ENCODE measurements at places on chromosomes 6 and 20.

DNA sequence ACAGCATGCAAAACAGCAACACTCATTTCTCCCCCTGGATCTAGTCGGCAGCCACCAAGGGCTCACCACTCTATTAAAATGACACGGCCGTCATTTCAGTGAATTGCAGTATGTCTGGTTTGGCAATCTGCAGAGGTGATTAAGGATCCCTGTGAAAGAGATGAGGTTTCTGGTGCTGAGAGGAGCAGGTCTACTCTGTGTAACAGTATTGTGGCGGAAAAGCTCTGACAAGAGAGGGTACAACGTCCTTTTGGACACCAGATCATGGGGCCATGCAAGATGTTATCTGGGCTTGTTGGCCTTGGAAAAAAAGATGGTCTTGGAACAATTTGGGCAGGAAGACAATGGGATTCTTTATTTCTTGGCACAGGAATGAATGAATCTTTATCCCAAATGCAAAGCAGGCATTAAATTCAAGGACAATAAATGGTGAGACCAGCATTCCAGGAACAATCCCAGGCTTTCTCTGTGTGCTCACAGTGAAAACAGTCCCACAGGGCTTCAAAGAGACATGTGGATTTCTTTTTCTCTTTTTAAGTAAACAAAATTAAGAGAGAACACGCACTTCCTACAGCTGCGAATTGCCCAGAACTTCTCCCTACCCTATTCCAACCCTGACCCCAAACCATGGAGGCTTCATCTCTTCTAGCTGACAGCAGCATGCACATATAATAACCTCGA, 33.7 kb upstream of the ADGRF1 start:
- no peak for DNase-seq

GRCh38 chr20:9963029-9963428, 71.8 kb upstream of the ANKEF1 start:
- no peak for DNase-seq

DNA sequence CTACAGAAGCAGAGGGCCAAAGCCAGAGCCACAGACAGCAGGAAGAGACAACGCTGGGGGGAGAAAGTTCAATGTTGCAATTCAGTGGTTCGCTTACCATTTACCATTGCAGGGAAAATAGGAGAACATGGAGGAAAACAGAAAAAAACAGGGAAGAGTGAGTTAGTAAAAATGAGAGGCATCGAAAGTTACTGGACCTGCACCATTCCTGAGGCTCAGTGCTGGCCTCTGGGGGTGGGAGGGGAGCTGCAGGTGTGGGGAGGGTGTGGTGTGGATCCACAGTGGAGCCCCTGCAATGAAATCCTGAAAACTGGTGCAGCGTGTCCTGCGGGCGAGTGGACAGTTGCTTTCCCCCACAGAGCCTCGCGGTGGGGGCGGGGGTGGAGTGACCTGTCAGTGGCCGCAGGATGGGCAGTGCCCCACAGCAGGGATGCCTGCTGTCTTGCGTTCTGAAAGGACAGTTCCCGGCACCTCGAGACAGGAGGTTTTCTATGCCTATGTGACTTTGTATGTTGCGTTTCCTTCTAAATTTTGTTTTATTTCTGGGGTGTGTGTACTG, 5.7 kb downstream of the TMEM181 start:
- no peak for DNase-seq

GRCh38 chr6:157978021-157978783, 3.5 kb upstream of the SYNJ2 start:
- no peak for DNase-seq

DNA sequence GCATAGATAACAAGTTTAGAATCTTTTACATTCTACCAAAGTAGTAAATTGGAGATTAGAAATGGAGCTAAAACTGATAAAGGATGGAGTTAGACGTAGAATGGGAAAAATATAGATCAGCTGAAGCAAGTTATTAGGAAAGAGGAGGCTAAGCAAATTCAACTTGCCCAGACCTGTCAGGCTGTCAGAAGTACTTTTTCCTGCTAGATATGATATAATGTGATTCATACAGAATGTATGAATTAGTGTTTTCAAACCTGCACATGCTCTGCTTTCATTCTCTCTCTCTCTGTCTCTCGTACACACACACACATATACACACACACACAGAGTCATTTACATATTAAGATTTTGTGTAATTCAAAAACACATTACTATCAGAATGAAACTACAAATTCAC, 133.2 kb upstream of the HDGFL1 start:
- no peak for DNase-seq

GRCh38 chr20:40718982-40719729, 30.1 kb upstream of the MAFB start:
- no peak for DNase-seq

GRCh38 chr6:64220801-64221200, 585.2 kb downstream of the PHF3 start:
- no peak for DNase-seq

DNA sequence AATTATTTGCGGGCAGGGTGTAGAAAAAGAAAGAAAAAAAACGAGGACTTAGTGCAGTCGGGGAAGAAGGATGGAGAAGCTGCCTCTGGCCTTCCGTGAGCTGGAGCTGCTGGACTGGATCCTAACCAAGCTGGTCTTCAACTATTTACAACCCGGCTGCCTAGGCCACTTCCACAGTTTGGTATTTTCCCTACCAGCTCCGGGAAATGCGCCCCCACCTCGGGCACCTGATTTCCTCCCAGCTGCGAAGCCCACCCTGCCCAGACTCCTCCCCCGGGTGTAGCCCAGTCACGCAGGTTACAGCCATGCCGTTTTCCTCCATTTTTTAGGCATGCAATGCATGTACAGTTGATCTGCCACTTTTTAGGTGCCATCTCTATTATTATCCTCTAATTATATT, 21.2 kb downstream of the THEMIS start:
- no peak for DNase-seq

DNA sequence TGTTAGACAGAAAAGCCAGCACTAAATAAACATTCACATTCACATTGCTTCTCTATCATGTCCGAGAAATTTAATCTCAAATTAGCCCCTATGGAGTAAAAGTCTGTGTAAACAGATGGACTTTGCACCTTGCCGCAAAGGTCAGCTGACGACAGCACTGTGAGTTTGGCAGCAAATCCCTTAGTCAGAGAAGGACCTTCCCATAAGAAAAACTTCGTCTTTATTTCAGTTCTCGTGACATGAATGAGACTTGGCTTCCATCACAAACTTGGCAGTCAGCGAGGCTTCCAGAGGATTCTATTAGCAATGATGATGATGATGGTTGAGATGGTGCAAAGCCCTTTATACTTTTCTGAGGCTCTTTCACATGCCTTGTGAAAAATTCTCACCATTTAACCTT, 133.7 kb upstream of the IFNGR1 start:
- DNase-seq: no peak

DNA sequence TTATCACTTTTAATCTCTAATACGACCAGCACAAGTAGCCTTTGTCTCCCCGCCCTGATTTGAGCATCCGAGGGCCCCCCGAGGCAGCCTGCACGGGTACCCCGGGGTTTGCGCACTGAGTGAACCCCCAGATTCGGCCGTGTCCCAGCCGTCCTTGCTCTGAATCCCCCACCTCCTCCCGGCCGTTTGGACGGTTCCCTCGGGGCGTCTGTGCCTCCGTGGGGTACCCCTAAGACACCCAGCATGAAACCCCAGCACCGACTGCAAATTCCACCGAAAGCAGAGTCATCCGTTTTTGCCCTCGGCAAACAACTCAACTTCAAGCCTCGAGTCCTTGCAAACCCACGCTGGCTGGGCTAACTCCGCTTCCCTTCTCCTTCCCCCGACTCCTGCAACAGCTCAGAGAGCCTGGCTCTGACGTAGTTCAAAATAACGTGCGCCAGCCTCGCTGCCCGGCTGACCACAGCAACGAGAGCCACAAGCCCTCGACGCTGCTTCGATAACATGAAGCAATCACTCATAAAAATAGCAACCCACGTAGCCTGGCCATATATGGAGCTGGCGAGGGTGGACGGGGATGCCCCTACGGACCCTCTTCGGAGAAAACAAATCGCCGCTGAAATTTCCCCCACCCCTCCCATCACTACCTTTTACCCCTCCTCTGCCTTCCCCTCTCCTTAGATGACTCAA, 764 bp upstream of the SNAP25 start:
- DNase-seq: peak; percentile 65

DNA sequence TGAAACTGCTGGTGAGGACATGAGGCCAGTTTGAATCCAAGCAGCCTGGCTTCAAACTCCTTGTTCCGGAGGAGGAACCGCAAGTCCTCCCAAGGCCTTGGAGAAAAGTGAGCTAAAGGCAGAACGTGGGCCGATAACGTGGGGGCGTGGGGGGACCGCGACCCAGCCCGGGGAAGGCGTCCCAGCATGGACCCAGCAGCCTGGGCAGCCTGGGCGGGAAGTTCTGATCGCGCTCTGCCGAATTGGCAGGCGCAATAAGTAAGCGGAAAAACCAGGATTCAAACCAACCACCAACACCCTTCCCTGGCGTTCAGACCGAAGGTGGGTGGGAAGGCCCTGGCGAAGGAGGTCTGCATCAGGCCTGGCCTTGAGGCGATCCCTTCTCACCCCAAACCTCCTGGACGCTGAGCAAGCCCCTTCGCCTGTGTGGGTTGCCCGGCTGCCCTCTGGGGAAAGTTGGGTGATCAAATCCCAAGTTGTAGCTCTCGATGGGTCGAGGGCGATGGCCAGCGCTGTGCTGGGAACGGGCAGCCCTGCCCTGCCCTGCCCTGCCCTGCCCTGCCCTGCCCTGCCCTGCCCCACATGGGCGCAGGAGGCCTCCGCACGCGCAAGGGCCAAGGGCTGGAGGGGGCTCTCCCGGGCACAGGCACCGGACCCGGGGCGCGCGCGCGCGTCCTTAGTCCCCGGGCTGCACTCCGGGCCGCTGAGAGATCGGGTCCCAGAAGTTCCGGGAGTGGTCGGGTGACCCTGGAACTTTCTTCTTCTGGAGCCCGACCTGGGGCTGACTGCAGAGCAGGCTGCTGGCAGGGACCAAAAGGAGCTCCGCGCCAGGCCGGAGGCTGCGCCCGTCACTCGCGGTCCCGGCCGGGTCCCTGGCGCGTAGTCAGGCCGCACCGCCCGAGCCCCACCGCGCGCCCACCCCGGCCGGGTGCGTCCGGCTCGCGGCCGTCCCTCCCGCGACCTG, 637 bp upstream of the SLC22A3 start:
- DNase-seq: no peak

GRCh38 chr6:43304882-43305281, 3.7 kb downstream of the CRIP3 start:
- DNase-seq: no peak

DNA sequence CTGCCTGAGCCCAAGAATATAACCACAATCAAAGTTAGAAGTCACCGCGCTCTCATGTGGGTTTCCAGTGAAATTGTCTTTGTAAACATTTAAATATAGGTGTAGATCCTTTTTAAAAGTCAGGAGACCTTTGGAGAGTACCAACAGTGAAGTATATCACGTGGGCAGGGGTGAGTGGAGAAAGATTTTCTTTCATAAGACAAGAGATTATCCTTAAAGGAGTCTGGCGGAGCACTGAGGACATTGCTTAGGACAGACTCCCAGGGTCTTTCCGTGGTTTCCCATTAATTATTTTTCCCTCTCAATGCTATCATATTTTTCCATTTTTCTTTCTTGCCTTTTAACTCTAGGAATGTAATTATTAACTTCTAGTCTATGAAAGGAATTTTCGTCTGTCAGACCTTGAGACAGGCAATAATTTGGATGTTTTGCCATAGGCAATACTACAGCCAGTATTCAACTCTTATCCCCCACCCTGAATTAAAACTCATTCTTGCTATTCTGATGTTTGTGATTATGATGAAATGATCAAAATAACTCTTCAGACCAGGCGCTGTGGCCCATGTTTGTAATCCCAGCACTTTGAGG, 31.4 kb downstream of the DCBLD1 start:
- no peak for DNase-seq

- DNase-seq: no peak
Observed at GRCh38 chr20:49478266-49478665, 4.2 kb downstream of the KCNB1 start.

- no peak for DNase-seq
Observed at GRCh38 chr20:23375827-23376226, 13.8 kb downstream of the GZF1 start.

- DNase-seq: no peak
Observed at GRCh38 chr20:15162079-15162647, 824.8 kb upstream of the FLRT3 start.

DNA sequence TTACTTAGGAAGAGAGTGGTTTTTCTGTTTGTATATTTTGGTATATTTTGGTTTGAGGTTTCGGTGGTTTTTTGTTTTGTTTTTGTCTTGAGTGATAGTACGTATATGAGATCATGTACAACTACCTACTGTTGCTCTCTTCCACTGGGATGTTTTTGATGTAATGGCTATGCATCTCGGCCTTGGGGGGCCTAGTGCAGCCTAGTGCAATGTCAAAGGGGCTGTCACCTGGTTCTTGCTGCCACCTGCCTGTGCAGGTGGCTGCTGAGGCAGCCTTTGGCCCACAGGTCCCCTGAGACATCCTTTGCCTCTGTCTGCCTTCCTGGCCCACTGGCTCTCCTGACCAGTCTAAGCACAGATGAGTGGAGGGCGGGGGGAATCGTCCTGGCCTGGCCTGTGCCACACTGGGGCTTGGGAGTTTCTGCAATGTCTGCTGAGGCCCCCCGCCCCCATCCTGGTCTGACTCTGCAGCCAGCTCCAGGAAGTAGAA, 546.6 kb downstream of the CD83 start:
- no peak for DNase-seq

DNA sequence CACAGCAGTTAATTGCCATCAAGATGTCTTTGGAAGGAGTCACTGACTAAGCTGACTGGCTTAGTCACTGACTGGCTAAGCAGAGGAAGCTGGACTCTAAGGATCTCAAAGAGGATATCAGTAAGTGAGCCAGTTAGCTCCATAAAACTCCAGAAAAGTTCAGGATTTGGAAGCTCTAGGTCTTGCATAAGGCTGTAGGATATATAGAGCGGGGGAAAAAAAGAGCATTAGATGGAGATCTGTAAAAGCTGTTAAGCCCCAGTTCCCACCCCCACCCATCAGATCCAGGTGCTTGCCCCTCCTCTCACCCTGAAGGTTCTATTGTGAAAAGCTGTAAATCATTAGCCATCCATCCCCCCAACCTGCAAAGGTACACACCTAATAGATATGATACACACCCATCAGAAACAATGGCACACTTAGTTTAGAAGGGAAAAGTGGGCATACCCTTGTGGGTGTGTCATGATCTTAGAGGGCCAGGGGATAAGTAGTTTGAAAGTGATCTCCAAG, 32.2 kb downstream of the CARMIL1 start:
- DNase-seq: no peak

GRCh38 chr6:130187335-130188206, 35.2 kb downstream of the SAMD3 start:
- no peak for DNase-seq

GRCh38 chr20:35008411-35009342, 53.0 kb downstream of the MYH7B start:
- DNase-seq: no peak

DNA sequence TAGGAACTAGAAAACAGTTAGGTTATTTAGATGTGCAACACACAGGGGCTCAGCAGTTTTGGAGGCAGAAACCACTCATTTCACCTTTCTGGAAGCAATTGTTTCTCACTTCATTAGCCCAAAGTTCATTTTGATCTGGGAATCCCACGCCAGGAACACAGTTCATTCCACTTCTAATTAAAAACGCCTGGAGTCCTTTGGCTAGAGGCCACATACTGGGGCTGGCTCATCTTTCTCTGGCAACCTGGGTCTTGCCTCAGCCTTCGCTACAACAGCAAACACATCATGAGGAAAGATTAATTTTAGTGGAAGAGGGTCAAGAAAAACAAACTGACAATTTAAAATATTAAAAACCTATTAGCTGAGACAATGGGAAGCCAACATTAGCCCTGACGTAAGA, 69.7 kb downstream of the RFPL4B start:
- DNase-seq: no peak
